ENCODE measurements at places on chromosomes 1 and 21. TPM values are rescaled to one million over a fixed set of nuclear protein-coding genes. Genes with fewer than 3 reads are reported as not detected.

The ROR1 gene
- 2.7 TPM for total RNA-seq

The CCDC190 gene
- total RNA-seq: not detected

The CCDC185 gene
- not detected for total RNA-seq

The AQP10 gene
- not detected for total RNA-seq

The RNF186 gene
- not detected for total RNA-seq

The DNMT3L gene
- total RNA-seq: not detected

DNA sequence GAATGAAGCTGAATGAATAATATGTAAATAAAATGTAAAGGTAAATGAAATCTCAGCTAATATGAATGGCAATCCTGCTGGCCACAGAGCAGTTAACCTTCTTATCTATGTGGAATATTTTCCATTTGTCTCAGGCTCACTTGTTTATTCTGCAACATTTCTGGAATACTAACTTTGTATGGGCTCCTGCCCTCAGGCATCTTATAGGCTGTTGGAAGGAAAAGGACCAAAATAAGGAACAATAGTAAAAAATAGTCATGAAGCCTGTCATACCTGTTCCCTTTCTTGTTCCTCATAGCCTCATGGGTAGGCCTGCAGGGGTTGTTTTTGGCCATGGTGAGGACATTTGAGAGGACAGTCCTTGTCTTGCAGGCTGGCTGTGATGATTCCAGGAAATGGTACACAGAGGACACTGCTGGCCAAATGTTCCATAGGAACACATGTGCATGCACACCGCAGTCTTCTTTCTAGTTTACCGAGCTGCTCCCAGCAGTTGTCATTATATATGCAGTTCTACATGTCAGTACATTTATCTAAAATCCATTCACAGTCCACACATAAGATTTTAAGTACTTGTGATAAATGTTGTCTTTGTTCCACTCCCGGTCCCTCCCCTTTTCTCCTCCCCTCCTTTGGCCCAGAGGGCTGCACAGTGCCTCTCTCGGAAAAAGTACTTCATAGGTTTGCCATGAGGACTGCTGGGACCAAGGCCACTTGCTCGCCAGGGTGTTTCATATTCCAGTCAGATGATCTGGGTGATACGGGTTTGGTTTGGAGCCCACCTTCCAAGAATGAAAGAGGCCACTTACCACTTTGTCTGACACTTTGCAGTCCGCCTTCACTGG, 15.2 kb upstream of the KCNQ4 start:
- no peak for DNase-seq

DNA sequence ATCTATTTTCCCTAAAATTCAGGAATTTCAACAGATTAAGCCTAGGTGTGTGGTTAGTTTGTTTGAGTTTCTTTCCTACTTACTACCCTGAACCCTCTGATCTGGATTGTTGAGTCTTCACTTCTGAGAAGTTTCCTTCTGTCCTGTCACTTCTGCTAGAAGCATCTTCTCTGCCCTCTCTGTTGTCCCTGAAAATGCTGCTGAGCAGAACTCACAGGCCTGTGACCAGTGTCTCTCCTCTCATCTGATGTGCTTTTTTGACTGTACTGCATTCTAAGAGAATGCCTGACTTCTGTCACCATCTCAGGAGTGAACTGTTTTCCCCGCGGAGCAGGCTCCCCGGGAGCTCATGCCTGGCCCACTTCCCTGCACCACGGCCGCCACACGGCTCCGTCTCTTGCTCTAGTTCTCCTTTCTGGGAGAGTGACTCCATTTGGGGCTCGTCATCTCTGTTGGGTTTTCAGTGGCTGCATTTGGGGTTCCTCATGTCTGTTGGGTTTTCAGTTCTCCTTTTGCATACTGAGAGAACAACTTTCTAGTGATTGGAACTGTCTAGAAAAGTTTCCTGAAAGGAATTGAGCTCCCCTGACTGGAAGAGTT, 77.9 kb downstream of the POFUT2 start:
- DNase-seq: no peak

DNA sequence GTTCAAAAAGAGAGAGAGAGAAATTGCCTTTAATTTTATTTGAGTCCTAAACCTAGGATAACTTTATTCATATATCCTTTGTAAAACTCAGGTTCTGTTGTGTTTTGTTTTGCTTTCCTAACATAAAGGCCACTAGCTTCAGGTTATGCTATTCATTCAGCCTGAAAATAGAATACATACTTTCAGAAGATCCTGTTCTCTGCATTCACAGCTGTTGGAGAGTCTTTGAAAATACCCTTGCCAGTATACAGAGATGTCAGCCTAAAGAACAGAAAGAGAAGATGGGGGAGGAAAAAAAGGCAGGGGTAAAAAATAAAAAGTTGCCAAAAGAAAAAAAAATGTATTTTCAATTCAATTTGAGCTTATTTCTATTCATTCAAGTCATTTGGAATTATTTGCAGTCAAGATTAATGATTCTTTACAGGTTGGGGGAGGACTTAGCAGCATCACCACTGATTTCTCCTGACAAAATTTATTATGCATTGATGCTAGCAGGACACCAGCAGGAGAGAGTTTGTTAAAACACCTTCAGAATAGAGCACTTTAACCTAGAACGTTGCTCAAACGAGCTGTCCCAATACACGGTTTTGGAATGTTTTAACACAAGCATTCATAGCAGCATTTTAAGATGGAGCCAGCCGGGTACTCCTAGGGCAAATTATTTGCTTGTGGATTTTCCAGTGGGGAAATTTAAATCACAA, 318.5 kb downstream of the NTNG1 start:
- no peak for DNase-seq

DNA sequence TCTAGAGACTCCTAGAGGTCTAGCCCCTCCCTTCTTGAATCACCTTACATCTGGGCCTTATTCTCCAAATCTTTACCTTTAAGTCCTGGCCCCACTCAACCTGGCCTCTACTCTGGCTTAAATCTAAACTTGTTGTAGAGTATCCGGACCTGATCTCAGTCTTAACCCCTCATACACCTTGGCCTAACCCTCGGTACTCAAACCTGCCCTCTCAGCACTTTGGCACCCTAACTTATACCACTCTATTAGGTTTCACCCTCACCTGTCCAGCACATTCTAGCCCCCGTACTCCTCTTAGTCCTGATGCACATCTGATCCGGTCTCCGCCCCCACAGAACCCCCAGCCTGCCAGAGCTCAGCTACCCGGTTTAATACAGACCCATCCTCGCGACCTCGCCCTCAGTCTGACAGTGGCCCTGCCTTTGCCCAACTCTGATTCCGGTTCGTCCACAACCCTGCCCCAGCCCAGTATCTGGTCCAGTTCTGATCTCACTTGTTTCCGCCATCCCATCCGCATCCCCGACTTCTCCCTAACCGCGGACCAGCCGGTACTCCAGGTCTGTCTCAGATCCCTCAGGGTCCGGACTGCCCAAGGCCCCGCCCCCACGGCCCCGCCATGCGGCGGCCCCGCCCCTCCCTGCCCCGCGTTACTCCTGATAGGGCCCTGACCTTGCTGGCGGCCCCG, 1.5 kb downstream of the TRIM62 start:
- no peak for DNase-seq

DNA sequence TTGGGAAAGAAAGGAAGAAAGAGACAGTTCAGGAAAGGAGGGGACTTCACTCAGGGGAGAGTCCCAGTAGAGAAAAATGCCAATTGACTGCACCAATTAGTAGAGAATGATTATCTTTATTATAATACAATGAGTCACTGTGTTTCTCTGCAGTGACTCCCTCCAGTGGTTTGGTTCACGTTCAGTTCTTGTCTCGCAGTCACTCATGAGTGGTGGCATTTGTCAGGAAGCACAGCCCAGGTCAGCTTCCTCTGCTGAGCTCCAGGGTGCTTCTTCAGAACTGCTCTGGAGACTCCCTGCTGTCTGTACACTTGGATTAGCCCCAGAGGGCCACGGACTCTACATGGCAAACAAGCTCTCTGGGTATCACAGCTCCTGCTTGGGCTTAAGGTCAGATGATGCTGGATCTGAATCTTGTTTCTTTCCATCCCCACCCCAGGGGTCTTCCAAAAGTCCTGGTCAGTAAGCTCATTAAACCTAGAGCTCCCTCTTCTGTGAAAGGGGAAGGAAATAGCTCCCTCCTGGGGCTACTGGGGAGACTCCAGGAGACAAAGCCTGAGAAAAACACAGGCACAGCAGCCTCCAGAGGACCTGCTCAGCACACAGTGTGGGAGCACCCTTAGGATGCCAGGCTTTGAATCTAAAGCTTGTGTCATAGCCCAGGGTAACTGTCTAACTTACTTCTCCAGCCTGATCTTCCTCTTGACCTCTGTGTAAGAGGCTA, 619.0 kb downstream of the AJAP1 start:
- no peak for DNase-seq

DNA sequence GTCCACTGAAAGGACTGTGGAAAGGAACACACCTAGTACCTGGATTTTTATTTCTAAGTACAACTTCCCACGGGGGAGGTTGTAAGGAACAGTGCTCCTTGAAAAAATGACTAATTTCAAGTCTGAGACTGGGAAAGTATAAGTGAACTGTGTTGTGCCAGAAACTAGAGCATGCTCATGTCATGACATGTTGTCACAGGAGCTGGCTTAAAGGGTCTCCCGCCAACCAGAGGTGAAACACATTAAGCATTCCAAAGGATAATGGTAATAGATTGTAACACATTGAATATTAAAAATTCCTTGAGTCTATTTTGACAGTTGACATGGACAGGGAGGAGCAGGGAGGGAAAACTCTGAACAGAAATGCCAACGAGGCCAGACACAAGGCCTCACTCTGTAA, 6.3 kb downstream of the ATP2B4 start:
- no peak for DNase-seq

DNA sequence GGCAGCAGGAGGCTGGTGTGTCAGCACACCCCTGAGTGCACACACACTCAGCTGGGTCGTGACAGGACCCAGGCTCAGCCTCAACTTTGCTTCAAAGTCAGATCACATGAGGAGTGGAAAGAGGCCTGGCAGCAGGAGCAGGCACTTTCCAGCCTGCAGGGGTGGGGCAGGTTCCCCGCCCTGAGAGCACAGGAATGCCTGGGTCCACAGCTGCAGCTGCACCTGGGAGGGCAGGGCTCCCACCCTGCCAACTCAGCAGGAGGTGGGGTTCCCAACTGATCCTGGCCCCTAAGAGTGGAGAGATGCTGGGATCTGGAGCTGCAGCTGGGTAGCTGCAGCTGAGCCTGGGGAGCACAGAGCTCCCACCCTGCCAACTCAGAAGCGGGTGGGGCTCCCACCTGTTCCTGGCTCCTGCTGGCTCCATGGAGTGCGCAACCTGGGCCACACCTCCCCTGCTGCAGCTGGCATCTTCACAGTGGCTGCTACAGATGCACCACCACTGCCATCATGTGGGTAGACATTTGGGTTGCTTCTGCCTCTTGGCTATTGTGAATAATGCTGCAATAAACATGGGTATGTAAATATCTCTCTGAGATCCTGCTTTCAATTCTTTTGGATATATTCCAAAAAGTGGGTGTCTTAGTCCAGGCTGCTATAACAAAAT, 415.4 kb downstream of the TTLL7 start:
- no peak for DNase-seq

DNA sequence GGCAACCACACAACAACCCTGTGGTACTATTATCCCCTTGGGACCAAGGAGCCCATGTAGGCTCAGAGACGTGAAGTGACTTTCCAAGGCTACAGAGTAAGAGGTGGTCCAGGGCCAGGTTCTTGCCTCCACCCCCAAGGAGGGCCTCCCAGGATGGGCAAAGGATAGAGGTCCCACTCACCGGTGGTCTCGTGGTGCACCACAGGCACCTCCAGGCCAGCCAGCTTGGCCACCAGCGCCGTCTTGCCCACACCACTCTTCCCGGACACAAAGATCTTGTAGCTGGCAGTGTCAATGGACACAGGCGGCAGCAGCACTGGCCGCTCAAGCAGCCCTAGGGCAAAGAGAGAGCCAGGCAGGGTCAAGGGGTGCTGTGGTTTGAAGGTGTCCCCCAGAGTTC, 3.6 kb downstream of the CPLANE2 start:
- no peak for DNase-seq

GRCh38 chr1:226274138-226274537, 34.8 kb downstream of the LIN9 start:
- no peak for DNase-seq

DNA sequence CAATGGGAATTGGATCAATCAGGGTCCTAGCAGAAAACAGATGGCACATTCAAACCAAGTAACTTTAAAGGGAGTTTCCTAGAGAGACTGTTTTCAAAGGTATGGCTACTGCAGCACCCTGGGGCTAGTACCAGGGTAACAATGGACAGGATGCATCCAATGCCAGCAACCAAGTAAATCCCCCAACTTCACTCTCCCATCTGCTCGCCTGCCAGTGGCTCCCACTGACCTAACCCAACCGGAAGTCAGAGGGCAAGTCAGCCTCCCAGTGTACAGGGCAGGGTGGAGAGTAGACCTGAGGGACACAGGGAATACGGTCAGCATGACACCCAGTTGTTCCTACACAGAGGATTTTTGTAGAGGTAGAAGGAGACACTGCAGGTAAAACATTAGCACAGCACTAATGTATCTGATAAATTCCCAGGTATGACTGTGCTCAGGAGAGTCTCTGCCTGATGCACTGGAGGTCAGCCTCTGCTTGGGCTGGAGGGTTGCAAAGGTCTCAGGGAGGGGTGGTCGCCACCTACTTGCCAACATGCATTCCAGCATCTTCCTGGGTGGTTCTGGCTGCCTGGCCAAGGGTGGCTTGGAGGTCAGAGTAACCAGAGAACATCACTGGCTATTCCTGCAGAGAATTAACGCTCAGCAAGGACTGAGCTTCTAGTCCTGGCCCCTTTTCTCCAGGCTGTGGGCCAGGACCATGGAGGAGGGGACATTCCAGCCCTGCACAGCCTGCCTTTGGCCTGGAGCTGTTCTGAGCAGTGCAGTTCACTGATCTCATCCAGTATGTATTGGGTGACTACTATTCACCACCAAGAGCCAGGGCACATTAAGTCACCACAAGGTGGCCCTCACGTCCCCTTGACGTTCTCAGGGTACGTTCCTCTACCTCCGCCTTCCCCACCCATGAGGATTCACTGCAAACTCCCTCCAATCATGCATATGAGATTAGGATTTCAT, 5.1 kb upstream of the GJA4 start:
- DNase-seq: no peak

GRCh38 chr21:26080211-26080610, 90.4 kb downstream of the APP start:
- DNase-seq: no peak

DNA sequence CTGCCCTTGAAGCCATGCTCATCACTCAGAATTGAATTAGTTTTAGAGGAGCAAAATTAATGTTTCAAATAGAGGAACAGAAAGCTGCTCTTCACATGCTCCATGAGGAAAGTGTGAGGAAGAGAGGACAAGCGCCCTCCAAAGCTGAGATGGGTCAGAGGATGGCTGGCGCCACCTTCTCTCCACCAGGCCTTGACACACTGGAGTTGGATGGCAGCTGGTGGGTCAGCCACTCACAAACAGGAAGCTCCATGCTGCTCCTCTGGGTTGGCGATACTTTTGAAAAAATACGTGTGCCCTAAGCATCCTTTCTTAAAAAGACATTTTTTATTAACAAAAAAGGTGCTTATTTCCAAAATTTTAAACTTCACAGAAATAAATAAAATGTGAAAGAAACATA, 3.1 kb upstream of the CD2 start:
- DNase-seq: no peak

- no peak for DNase-seq
Observed at GRCh38 chr1:219553934-219554502, 58.9 kb downstream of the ZC3H11B start.

All from HCT116 (cell line).